CD4-positive, alpha-beta T cell treated with Interleukin-4 for 1 hour (primary cell): ENCODE measurements at places on chromosomes 6 and 20.
A peak's percentile ranks its signal among the peaks of the same experiment; 100 is the strongest.

- DNase-seq: no peak
Observed at GRCh38 chr6:22356362-22356940, 59.6 kb upstream of the PRL start.

GRCh38 chr6:166262743-166263515 is 45.3 kb downstream of the PRR18 start:
- DNase-seq: no peak

- DNase-seq: no peak
Observed at GRCh38 chr6:84462698-84463097, 235.3 kb upstream of the CEP162 start.

GRCh38 chr6:14930366-14930989 is 315.4 kb upstream of the JARID2 start:
- no peak for DNase-seq

- DNase-seq: no peak
Observed at GRCh38 chr6:12537389-12537788, 179.2 kb upstream of the PHACTR1 start.

DNA sequence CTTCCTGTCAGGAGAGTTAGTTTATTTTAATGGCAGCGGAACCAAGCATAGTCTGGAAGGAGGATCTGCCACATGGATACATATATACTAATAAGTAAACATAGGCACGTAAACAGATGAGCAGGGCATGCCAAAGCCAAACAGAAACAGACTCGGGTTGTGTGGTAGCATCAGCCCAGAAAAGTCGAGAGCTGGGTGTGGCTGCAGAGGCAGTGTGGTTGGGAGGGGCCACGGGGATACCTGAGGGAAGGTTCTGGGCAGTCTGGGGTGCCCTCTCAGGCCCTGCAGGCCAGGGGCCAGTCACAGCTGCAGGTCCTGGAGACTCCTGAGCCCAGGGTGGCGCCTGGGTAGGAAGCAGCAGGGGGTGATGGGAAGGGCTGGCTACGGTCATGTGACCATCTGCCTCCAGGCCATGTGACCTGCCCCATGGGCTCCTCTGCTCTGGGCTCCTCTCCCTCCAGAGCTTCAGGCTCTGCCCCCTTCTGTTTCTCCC is 42.8 kb upstream of the MRPS10 start:
- DNase-seq: no peak

DNA sequence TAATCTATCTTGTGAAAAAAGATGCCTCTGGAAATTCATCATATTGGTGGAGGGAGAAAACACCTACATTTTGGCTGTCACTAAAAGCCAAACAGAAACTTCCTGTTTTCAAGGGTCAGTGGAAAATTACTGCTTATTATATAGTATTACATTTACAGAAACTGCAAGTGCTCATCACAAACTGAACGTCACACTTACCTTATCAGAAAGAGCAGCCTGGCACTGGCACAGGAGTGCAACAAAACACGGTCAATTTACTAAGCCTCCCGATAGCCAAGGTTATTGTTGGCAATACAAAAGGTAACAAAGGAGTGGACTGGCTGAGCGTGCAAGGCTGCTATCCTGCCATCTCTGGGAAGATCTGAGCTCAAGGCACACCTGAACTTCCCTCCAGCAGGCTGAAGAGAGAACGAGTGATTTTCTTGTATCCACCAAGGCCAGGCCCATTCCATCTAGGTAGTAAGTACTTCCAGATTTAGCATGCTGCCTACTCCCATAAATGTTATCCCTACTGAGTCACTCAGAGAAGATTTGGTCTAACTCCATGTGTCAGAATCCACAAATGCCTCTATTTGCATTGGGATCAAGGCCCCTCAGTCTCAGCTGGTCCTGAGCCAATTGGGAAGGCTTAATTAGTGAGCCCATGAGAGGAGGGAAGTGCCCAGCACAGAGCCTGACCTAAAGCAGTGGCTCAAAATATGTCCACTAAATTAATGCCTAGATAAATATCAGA is 399.8 kb downstream of the BTBD9 start:
- no peak for DNase-seq

DNA sequence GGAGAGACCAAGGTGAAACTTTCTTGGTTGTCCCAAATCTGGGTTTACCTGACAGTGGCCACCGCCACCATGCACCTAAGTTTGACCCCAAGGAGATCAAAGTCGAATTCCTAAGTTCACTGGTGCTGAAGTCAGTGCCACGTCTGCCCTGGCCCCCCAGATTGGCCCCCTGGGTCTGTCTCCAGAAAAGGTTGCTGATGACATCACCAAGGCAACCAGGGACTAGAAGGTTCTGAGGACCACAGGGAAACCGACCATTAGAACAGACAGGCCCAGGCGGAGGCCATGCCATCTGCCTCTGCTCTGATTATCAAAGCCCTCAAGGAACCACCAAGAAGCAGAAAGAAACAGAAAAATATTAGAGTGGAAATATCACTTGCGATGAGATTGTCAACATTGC is 91.2 kb downstream of the DLL1 start:
- no peak for DNase-seq

- no peak for DNase-seq
Observed at GRCh38 chr6:168196385-168196860, 117.4 kb upstream of the FRMD1 start.

GRCh38 chr6:99270826-99271225 is 78.6 kb downstream of the FAXC start:
- no peak for DNase-seq

DNA sequence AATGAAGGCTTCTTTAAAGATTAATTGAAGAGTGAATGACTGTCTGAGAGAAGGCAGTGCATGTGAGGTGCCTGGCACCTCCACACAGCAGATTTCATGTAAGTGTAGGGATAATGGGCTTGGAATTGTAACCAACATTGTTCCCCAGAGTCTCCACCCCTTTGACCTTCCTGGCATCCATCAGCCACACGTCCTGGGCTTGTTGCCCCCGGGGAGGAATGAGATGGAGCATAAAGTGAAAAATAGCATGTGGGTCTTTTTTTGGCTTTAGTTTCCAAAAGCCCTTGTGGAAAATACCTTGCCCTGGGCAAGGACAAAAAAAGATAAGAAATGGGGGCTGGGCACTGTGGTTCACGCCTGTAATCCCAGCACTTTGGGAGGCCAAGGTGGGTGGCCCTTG is 242.2 kb upstream of the ECI2 start:
- no peak for DNase-seq

- DNase-seq: no peak
Observed at GRCh38 chr20:45012682-45013302, 46.5 kb downstream of the STK4 start.

- no peak for DNase-seq
Observed at GRCh38 chr6:127924440-127924839, 23.6 kb upstream of the THEMIS start.

DNA sequence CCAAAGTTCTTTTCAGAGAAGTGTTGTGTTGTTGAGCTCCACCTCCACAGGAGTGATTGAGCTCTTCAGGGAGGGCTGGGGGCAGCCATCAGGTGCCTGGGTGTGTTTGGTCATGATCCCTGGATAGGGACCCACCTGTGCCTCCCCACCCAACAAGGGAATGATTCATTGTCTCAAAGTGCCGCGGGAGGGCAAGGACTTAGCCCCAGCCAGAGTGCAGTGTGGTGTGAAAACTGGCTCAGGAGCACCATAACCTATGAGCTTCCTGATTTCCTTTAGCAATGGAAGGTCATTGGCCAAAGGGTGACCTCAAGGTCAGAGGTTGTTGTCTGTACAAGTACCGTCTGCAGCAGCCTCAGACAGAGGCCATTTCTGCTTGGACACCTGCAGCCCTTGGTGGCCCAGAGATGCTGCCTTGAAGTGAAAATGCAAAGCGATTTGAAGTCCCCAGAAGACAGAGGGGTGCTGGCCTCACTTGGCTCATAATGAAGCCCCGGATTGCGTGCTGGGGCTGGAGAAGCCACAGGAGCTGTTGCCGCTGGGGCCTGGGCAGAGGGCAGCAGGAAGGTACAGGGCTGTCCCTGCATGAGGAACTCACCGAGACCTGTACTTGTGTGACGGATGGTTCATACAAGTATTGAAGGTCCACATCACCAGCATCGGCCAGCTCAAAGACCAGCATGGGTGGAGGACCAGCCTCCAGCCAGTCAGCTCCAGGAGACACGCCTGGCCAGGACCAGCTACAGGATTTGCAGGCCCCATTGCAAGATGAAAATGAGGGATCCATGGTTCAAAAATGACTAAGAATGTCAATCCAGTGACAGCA is 100.6 kb upstream of the DUSP22 start:
- DNase-seq: no peak

DNA sequence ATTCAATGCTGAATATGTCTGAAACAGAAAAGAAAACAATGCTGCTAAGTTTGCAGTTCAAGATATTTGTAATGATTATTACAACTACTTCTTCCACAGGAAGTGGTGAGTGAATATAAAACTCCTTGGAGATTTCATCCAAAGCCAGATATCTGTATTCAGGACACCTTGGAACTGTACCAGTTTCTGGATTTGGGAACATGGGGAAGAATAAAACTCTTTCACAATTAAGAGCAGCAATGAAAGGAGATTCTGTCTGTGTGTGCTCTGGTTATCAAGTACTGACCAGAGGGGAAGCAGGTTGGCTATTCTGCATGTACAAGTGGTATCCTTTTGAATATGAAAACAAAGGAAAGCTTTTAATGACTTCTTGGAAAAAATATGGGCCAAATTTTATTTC is 21.1 kb downstream of the ELOVL2 start:
- no peak for DNase-seq

- DNase-seq: no peak
Observed at GRCh38 chr6:78995946-78996345, 82.1 kb downstream of the PHIP start.

DNA sequence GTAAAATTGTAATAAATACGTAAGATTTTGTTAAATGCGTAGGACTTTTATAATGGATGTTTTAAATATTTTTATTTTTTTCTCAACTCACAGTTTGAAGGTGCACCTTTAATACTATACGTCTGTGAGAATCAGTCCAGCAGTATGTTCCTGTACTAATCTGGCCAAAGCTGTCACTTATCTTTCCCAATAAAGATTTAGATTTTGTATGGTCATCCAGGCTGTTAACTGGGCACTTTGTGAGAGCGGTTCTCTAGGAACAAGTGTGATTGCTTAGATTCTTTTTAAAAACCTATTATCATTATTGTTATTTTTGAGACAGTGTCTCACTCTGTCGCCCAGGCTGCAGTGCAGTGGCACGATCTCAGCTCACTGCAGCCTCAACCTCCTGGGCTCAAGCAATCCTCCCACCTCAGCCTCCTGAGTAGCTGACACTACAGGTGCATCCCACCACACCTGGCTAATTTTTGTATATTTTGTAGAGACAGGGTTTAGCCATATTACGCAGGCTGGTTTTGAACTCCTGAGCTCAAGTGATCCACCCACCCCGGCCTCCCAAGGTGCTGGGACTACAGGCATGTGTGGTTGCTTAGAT is 1.7 kb downstream of the DCBLD1 start:
- no peak for DNase-seq

GRCh38 chr6:121633309-121633708 is 197.9 kb downstream of the GJA1 start:
- no peak for DNase-seq

- no peak for DNase-seq
Observed at GRCh38 chr6:136945072-136945471, 23.0 kb downstream of the SLC35D3 start.

- DNase-seq: no peak
Observed at GRCh38 chr6:126147291-126147815, 161.0 kb downstream of the TRMT11 start.

- peak; percentile 38 for DNase-seq
Observed at GRCh38 chr20:16801919-16802651, 53.9 kb downstream of the OTOR start.

GRCh38 chr6:4270776-4271175 is 135.4 kb upstream of the ECI2 start:
- no peak for DNase-seq

GRCh38 chr6:53020005-53020744 is 25.1 kb upstream of the GSTA4 start:
- no peak for DNase-seq

DNA sequence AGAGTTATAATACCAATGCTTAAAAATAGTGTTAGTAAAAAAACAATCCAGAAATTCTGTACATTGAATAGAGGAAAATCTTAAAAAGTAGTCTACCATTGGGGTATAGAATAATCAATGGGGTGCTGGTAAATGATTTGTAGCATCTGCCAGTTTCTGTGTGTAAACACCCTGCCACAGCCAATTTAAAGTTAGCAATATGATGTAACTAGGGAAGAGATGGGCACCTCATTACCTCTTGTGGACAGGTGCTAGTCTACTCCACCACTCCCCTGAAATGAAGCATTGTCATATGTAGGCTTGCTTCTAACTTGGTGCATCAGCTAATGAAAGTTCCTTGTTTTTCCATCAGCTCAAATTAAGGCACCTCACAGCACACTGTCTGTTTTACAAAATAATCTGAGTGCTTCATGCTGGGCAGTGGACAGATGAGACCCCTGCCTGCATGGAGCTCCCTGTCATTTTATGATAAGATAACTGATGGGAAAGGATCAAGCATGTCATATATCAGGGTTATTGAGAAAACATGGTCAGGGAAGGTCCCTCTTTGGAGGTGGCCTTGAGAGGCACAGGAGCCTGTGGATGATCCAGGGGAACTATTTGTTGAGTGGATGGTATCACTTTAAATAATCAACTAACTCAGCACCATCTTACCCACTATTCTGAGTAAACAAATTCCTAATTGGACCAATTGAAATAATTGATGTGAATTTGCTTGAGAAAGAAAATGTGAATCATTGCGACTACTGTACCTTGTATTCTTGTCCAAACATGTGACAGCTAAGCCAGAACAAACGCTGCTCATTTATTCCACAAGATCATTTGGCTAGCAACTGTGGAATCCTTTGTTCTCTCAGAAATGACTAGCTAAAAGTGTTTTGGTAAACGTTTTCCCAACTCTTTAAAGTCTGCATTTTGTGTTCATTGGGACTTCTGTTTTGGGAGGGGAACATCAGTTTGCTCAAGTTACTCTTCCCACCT is 45.9 kb upstream of the CSE1L start:
- no peak for DNase-seq

- DNase-seq: no peak
Observed at GRCh38 chr6:107132330-107132954, 17.1 kb upstream of the BEND3 start.

DNA sequence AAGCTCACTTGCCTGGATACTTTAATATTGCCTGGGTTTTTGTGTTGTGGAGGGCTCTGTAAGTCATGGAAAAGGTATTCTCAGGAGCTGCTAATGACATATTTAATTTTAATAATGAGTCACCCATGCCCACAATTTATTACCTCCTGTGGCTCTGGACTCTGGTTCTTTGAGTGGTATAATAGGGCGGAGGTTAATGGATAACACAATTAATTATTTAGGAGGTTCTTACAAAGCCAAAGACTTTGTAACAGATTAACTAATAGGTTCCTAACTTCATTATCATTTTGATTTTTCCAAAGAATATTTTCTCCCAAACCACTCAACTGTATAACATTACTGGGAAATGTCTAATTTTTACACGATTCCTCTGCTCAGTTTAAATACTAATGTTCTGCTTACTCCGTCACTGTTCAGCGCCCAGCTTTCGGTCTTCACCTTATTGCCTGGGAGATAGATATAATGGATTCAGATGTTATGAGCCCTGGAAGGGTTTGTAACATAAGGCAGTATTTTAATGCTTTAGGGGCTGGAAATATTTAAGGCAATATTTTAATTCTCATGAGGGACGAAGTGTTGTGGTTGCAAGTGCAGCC is 29.4 kb downstream of the PHACTR3 start:
- DNase-seq: no peak

- peak; percentile 52 for DNase-seq
Observed at GRCh38 chr6:227074-227782, 65.1 kb upstream of the DUSP22 start.
